ENCODE measurements at places on chromosomes 12 and 14.

DNA sequence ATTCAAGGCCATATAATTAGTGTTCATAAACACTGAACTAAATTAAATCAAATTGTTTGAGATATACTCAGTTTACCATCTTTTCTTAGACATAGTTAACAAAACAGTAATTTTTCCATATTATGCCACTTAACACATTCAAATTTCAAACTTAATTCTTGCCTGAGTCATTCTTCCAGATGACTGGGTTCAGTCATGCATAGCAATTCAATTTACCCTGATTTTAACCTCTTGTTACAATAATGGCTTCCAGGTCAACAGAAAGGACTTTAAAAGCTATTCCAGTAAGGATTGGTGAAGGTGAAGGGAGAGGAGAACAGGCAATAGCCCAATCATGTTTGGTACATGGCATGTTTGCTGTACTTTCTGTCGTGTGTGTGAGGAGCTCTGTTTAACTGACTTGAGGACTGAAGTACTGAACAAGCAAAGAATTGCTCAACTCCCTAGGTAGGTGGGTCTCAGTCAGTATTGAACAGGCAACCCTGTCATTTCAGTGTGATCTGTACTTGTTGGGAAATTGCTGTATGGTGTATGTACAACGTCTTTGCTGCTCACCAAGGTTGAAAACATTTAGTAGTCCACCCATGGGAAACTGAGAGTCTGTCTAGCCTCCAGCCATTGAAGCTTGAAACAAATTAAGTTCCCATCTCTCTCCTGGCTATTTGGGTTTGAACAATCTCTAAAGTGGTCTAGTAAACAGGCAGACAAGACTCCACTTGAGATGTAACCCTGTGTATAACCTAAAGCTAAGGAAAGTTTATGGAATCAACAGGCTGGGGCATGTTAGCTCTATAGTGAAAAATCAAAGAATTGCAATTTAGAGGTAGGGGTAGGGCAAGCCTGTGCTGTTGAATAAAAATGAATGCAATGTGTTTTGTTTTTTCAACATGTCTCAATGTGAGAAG, 327.2 kb downstream of the BTG1 start:
- no peak for DNase-seq

DNA sequence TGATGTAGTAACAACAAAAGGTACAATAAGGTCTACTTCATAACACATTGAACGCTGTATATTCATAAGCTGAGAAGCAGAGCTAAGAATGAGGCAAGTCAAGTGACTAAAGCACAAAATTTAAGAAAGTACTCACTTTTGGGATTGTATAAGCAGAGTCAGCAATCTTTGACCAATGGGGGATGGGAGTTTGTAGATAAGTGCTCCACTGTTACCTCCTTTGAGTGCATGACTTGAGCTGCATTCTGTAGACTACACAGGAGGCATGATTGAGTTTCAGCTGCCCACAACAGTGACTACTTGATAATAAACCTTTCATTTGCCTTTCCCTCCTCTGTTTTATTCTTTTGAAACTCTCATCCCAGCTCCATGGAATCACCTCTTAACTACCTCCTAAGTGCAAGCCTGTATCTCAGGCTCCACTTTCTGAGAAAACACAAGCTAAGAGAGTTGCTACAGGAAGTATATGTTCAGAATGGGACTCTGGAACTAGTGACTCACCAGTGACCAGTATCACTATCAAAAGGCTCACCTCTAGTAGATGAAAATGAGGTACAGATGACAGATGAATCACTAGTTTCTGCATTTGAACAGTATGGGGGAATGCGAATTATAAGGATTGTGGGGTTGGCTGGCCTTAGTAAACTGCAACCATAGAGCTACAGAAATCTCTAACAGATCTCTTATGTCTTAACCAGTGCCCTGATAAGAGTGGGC, 49.2 kb downstream of the SLC35F4 start:
- DNase-seq, result no peak

- DNase-seq, result no peak
These were observed 69.1 kb downstream of the C14orf132 start for GRCh38 chr14:96108061-96108795.

DNA sequence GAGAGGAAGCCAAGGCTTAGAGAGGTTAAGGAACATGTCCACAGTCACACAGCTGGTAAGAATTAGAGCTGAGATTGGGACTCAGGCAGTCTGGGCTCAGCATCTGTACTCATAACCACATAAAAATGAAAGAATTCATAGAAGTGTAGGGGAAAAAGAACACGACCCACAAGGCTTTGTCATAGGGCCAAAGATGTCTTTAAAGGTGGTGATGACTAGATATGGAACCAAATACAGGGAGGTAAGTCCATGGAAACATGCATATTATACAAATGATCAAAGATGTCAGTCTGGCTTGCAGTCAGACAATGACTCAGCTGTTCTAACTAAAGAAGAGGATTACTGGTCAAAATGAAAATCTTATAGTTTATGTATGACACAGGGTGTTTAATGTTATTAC, 7.2 kb upstream of the SSPN start:
- DNase-seq, result no peak

GRCh38 chr12:12979126-12979525, 20.9 kb downstream of the HEBP1 start:
- DNase-seq, result no peak

DNA sequence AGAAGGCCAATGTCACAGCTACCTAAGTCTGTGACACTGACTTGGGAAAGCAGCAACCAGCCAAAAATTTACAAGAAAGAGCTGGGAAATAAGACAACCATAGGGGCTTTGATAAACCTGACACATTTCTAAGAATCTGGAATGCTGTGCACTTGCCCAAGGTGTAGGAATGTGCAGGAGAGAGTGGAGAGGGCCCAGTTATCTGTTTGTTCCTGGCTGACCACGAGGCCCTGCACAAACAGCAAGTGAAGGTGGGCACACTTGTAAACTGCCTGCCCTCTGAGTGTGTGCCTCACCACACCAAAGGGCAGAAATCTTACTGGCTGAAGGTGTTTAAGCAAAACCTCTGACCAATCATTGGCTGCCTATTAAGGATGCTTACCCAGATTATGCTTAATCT, 27.3 kb downstream of the DLK1 start:
- DNase-seq, result no peak

GRCh38 chr14:21267431-21267845, 1.8 kb downstream of the HNRNPC start:
- DNase-seq, result no peak

DNA sequence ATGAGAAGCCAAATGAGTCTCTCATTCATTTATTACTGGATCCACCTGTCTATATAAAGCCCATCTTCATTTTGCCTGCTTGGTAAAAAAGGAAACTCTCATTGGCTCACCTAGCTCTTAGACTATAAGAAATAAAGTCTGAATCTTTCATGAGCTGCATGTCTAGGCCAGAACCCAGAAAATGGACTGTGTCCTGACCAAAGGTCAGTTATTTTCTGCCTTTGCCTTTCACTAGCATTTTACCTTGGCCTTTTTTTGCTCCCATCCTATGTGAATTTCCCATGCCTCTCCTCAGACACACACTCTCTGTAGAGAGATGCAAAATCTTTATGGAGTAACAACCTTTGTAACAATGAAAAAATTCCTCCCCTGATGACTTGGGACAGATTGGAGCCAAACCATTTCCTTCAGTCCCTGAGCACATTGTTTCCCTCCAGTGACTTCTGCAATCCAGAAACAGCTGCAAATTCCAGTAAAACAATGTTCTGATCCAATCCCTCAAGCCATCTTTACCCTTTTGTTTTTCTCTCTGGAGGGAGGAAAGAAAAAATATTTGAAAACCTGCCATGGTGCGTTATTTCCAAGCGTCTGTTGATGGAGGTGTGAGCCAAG, 33.6 kb upstream of the MAP3K9 start:
- DNase-seq, result no peak

DNA sequence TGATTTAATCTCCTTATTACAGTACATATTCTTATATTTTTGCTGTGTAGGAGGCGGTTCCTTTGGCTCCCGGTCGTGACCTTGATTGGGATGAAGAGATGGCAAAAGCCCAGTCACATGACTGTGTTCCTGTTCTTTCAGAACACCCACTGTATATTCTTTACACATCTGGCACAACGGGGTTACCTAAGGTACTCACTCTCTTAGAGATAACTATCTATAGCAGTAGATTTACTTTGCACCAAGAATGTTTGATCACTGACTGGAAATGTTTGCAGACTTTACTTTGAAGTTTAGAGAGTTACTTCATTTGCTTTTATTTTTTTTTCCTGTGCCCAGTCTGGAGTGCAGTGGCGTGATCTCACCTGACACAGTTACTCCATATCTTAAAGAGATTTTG, 65.2 kb downstream of the ACSS3 start:
- DNase-seq, result no peak

DNA sequence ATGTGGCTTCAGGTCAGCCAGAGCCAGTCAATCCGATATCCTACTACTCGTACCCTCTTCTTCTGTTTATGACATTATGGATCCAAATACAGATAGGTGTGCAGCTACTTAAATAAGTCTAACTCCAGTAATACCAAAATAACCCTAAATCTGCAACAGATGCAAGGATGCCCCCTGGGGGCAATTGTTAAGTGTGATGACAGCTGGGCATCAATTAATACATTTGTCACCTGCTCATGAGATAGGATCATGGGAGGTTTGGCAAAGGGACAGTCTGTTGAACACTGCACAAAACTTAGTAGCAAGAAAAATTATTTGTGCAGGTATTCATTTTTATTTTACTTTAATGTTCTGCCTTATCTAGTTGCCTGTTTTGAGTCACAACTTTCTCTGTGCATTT, 83.2 kb downstream of the SLC38A6 start:
- no peak for DNase-seq

GRCh38 chr14:101193106-101193844, 289.8 kb upstream of the RTL1 start:
- no peak for DNase-seq

DNA sequence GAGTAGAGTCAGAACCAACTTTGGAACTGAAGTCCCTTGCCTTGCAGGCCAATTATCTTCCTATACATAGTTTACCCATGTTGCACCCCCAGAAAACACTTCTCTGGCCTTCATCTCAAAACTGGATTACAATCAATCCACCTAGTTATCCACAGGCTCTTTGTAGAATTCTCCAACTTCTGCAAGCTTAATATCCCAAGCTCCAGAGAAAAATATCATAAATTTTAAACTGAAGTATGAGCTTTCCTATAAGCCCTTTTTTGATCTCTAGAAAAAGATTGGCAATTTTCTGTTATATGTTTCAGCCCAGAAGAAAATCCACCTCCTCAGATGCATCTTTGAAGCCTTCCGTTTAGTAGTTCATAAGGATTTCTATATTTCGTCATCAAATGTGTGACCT, 553.4 kb downstream of the SNAPC1 start:
- DNase-seq, result no peak

DNA sequence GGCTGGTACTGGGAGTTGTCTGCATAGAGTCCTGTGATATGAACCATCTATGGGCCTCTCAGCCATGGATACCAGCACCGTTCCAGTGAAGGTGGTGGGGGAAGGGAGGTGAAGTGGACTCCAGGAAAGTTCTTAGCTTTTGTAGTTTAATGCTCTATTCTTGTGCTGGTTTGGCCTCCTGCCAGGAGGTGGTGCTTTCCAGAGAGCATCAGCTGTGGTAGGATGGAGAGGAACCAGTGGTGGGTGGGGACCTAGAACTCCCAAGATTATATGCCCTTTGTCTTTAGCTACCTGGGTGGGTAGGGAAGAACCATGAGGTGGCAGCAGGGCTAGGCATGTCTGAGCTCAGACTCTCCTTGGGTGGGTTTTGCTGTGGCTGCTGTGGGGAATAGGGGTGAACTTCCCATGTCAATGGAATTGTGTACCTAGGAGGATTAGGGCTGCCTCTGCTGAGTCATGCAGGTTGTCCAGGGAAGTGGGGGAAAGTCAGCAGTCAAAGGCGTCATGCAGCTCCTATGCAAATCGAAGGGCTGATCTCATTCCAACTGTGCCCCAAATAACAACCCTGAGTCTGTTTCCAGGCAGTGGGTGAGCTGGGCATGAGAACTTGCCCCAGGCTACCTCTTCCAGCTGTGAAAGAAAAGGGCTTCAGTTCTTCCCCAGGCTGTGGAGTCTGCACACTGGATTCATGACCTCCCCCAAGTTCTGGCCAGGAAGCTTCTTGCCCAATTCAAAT, 14.2 kb downstream of the GZMH start:
- no peak for DNase-seq

DNA sequence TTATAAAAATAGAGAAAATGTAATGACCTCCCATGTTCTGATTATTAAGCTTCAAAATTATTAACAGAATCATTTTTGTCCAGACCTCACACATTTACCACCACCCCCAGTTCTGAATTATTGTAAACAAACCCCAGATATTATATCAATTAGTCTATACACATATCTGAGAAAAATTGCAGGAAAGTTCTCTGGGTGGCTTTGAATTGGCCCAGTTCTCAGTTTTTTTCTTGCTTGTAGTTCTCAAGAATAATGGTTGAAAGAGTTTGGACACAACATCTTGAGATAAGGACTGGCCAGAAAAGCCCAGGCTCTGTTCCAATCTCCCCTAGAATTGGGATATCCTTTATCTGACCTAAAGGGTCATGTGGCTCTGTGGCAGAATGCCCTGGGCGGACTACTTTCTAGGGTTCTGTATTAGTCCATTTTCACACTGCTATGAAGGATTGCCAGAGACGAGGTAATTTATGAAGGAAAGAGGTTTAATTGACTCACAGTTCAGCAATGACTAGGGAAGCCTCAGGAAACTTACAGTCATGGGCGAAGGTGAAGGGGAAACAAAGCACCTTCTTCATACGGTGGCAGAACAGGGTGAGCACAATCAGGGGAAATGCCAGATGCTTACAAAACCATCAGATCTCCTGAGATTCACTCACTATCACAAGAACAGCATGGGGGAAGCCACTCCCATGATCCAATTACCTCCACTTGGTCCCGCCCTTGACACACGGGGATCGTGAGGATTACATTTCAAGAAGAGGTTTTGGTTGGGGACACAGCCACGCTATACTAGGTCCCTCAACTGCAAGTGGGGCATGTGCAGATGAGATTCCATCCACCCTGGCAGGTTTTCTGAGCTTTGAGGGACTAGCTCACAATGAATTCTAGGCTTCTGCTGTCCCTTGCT, 1504.6 kb upstream of the FLRT2 start:
- DNase-seq, result no peak

GRCh38 chr12:113868365-113868764, 97.8 kb downstream of the RBM19 start:
- no peak for DNase-seq
